ENCODE measurements at places on chromosomes 13 and 19.

DNA sequence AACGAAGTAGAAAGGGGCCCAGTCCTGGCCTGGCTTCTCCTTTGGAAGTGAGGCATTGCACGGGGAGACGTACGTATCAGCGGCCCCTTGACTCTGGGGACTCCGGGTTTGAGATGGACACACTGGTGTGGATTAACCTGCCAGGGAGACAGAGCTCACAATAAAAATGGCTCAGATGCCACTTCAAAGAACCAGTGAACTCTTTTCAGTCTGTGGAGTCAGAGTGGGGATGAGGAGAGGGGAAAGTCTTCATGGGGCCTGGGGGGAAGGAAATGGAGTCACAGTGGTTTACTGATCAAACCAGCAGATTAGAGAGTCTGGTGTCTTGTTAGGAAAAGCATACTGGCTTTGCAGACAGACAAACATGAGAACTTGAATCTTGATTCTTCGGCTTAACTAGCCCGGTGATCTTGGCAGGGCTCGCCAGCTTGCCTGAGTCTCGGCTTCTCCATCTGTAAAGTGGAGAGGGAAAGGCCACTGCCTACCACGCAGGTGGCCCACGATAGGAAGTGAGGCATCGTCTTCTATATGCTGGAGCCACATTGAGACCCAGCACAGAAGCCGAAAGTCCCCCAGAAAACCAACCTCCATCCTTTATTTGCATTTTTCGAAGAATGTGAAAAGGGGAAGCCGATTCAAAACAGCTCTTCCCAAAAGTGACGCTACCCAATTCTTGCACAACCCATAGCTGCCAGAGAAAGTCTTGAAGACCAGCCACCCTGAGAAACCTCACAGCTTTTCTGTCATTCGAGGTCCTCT is at the start of gene FFAR1:
FFAR1 (plus strand) TSS at position 732 of the 759 bp plus-strand sequence. CDS start 3,650 bp downstream, outside the sequence.
- peak; percentile 53 for DNase-seq

- DNase-seq: no peak
Measured at GRCh38 chr19:51508059-51508733, 6.6 kb upstream of the SIGLEC12 start.

DNA sequence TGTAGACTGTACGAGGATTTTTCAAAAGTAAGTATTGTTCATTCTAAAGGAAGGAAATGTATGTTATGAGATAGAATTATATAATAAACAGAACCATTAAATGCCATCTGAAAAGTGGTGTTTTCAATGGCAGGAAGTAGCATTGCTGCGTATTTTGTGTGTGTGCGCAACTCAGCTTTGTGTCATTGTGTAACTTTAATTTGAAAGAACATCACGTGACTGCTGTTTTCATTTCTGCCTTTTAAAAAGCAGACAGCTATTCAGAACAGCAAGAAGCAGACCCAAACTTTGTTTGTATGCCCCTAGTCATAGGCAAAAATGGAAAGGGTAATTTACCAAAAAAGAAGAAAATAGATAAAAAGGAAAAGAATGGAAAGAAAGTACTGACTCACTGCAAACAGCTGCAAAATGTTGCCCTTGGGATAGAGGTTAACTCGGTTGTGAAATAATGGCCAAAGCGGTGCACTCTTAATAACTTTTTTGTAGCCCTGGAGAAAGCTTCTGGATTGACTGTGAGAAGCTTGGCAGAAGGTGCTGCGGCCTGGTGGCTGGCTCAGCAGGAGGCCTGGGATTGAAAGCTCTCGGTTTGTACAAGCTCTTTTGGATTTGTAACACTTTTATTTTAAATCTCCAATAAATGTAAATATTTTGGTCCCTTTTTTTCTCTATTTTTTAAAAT is 97.3 kb downstream of the GGACT start:
- DNase-seq: no peak

- no peak for DNase-seq
Measured at GRCh38 chr13:70484931-70485330, 376.7 kb upstream of the KLHL1 start.

DNA sequence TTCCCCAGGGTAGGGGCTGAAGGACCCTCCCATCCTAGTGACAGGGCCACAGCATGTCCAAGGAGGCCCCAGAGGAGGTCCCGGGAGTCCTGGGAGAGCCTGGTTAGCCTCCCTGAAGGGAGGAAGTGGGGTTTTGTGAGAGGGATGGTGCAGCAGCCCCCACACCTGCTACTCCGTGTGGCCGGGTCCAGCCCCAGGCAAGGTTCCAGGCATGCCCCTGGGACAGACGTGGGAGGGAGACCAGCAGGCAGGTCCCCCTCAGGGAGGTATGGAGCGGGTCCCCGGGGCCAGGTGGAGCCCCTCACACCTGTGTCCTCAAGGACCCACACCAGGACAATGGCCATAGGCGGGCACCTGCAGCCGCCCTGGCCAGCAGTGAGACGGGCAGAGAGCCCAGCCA is 1.9 kb upstream of the F7 start:
- no peak for DNase-seq

DNA sequence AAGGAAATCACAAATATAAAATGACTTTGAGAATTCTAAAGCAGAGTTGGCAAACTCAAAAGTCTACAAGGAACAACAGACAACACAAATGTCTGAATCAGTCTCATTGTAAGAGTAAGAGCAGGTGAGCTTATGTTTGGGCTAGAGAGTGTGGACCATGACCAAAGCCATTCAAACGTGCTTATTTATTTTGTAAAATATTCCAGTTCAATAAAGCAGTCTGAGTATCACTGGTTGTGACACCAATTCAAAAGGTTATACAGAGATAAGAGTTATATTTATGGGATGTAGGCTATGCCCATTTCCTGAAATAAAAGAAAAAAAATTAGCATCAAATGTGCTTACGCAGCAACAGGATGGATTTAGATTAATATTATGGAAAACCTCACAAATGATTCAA is 251.6 kb downstream of the KLF5 start:
- no peak for DNase-seq

- no peak for DNase-seq
Measured at GRCh38 chr19:29501816-29502580, 23.8 kb upstream of the VSTM2B start.

DNA sequence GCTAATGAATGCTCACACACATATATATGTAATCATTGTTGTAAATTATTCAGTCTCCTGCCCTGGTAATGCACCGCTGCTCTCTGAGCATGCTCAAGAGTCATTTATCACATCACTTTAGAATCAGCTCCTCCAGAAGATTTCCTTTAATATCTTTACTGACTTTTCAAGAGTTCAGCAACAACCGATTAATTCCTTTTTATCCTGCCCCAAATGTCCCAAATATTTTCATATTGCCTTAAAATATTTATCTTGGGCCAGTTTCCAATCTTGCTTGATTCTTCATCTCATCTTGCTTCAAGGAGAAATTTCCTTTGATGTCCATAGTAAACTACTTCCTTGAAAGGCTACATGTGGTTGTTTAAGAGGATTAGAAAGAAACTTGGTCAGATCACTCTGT is 132.5 kb downstream of the NHLRC3 start:
- no peak for DNase-seq

DNA sequence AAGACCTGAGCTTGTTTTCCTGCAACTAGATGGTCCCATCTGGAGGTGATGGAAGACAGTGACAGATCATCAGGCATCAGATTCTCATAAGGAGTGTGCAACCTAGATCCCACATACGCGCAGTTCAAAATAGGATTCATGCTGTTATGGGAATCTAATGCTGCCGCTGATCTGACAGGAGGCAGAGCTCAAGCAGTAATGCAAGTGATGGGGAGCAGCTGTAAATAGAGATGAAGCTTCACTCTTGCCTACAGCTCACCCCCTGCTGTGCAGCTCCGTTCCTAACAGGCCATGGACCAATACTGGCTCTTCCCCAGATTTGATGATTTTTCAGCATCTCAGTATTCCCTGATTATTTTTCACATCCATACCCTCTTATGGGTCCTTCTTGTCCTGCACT is 208.4 kb upstream of the RXFP2 start:
- DNase-seq: no peak

- DNase-seq: no peak
Measured at GRCh38 chr13:43377973-43378372, 354.6 kb downstream of the DNAJC15 start.

DNA sequence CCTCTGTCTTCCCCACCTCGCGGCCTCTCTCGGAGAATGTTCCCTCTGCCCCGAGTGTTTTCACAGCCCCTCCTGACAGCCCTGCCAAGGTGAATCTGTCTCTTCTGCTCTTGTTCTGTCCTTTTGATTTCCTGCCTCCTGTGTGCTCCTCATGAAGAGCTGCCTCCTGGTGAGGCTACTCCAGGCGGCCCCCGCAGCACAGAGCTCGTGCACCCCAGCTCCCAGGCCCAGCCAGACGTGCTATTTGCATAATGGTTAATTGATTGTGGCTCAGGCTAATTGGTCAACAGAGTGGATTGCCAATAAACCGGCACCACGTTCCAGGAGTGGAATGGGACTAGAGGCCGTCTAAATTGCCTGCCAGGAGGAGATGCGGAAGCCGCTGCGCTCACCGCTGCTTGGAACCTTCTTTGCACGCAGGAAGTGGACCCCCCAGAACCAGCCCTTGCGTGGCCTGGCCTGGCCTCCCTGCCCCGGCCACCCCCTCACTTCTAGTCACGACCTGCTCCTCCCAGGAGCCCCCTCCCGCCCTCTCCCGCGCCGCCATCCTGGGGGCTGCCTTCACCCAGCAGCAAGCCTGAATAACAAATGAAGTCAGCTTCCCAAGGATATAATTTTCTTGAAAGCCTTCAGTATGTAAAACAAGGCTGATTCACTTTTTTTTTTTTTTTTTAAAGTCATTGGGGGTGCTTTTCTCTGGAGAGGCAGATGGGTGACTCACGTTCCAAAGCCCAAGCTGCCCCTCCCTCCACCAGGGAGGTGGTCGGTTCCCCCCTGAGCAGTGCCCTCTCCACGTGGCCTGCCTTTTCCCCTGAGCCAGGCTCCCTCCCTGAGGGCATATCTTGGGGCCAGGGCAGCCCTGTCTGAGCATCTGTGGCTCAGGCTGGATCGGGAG is 144.0 kb downstream of the KDM4B start:
- DNase-seq: no peak

GRCh38 chr13:26971990-26972887 is 199.4 kb downstream of the USP12 start:
- no peak for DNase-seq

- no peak for DNase-seq
Measured at GRCh38 chr13:32017474-32017873, 14.1 kb upstream of the FRY start.

- DNase-seq: no peak
Measured at GRCh38 chr13:84567848-84568247, 685.6 kb upstream of the SLITRK1 start.

DNA sequence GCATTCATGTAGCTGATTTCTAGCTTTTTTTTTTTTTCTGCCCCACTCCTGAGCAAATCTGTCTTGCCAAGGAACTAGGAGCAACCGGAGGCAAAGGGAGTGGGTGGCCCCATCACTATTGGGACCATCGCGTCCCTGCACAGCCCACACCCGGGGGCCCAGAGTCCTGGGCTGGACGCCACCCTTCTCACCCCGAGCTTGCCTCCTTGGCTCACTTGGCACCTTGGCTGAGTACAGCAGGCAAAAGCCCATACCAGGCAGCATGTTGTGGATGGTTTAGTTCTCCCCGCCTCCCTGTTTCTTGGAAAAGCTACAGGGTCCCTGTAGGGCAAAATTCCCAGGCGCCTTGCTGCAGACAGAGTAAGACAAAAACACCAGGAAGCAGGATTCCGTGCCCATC is 13.7 kb downstream of the SMIM24 start:
- no peak for DNase-seq

- no peak for DNase-seq
Measured at GRCh38 chr13:50700664-50701305, 142.7 kb downstream of the DLEU7 start.

- no peak for DNase-seq
Measured at GRCh38 chr13:100513987-100514670, 74.5 kb downstream of the GGACT start.

- DNase-seq: no peak
Measured at GRCh38 chr13:105979131-105980011, 556.1 kb downstream of the EFNB2 start.

- DNase-seq: no peak
Measured at GRCh38 chr13:30847650-30848307, 58.3 kb upstream of the MEDAG start.

GRCh38 chr13:94556621-94557020 is 39.3 kb downstream of the TGDS start:
- no peak for DNase-seq

GRCh38 chr19:3324405-3324856 is 42.0 kb upstream of the NFIC start:
- peak; percentile 45 for DNase-seq

GRCh38 chr19:14006766-14007562 is 844 bp upstream of the RFX1 start:
- DNase-seq: no peak

DNA sequence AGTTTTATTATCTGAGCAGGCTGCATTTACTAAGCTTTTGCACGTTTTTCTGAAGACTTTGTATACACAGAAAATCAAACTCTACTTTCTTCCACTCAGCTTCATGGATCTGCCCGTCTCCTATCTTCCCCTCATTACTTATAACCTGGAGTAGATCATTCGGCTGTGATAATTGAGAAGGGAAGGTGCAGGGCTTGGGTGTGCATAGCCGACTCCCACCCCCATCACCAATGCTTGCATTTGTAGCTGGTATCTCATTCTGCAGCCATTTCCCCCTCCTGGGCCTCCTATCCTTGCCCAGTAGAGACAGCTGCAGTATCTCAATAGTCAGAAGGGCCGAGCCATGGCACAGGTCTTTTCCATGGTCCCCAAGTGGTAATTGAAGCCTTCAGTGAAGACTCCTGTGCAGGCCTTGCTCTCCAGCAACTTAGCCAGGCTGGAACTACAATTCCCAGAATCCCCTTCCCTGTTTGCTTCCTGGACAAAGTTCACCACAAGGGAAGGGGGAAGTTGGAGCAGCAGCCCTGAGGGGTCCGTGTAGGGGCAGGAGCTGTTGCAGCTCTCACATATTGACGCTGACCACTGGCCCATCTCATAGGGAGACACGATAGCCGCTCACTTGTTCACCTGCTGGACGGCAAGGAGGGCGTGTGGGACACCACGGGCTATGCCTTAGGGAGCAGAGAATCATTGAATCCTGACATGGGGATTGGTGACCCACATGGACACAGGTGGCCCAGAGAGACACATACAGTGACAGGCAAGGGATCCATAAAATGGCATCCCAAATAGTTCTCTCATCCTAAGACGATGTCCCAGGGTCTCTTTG is 2.1 kb upstream of the SIGLEC8 start:
- DNase-seq: no peak

GRCh38 chr13:23817830-23818229 is 71.4 kb downstream of the MIPEP start:
- DNase-seq: no peak

- no peak for DNase-seq
Measured at GRCh38 chr13:110772091-110772984, 58.8 kb downstream of the ING1 start.

DNA sequence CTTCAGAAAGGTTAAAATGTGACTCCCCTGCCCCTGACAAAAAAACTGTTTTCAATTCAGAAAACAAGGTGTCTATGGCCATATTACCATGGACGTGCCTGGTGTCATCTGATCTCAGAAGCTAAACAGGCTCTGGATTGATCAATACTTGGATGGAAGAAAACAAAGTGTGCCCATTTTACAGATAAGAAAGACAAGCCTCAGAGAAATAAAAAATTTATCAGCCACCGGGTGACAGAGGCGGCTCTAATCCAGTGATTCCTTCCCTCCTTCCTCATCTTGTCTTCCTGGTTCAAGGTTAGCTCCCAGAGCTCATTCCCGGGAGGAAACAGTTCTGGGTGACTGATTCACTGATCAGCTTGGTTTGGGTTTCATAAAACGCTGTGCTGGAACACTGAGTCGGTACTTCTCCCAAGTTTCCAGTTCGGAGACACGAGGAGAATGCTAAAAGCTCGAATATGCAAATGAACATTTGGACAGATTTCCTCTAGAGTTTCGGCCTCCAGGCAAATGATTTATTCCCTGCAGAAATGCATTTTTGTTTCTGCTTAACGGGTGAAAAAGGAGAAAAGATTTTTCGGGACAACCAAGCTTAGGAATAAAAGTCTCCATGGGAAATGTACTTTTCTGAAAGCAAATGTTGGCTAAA is 211.2 kb downstream of the UQCRFS1 start:
- DNase-seq: no peak
